NCI-H524 (cell line): ENCODE measurements at places on chromosomes 6 and 20.
A peak's percentile ranks its signal among the peaks of the same experiment; 100 is the strongest.

DNA sequence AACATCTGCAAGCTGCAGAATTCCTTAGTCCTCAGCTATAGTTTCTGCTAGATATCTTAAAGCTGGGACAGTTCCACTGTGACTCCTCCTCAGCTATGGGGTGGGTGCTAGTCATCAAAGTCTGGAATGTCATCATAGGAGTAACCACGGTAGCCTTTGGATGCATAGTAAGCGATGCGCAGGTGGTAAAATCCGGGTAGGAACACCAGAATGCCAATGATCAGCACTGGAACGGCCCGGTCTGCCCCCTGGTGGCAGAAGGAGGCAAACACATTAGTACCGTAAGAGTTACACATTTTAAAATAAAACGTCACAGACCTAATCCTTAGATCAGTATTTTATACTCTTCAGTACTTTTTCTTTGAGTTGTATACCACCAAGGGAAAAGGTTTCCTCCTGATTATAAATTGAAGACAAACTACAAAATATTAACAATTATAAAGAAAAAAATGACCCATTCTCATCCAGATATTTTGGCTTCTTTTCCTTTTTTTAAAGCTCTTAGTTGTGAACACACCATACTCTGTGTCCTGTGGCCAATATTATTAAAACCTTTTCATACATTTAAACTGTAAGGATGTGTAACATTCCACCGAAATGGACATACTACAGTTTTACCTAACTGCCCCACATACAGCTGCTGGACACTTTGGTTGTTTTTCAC lies 18.9 kb downstream of the PCNA start:
- peak; percentile 73 for DNase-seq

DNA sequence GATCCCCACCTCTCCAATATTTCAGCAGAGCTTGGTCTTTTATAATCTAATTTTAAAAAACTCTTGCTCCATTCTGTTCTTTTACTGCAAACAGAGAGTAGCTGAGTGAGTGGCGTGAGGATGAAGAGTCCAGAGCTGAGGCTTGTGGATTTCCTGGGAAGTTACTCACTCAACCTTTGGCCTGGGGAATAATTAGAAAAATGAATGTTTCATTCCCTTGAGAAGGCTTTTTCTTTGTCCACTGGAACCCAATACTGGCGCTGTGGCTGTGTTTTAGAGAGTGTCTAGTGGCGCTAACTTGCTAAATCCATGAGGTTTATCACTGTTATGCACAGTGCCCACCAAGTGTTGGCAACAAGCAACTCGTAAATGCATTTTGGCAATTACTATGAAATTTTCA lies 251.5 kb downstream of the HIVEP2 start:
- no peak for DNase-seq

GRCh38 chr20:46622165-46622564 lies 29.1 kb downstream of the SLC13A3 start:
- peak; percentile 30 for DNase-seq

DNA sequence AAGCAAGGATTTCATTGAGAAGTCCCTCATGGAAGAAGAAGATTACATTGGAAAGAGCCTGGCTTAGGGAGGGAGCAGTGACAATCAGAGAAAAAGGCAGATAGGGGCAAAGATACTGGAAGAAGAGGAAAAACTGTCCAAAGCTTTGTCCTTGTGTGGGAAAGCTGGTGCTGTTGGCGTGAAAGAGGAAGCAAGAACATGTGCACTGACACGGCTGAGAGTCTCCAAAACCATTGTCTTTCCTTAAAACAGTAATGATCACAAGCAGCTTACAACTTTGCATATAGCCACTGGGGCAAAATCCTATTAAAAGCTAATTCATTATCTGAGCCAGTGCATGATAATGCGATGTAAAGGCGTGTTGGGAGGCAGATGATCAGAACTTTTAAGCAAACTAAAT lies 85.1 kb upstream of the ESR1 start:
- DNase-seq, result no peak

- DNase-seq, result no peak
These were observed 191.7 kb upstream of the BTBD3 start for GRCh38 chr20:11726026-11726425.

DNA sequence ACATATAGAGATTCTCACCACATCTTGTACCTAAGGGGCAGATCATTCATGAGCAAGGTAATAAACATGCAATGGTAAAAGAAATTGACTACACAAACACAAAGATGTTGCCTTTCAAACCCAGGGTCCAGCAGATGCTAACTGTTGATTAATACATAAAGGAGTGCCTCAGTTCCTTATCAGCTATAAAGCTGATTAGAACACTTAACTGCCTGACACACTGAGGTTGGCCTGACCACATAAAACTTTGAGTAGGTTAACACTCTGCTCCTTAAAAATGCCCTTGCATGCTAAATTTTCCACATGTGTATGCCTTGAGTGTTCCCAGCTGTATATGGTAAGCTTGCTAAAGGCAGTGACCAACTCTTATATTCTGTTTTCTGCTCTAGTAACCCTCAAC lies 14.9 kb downstream of the CRISP2 start:
- no peak for DNase-seq

- no peak for DNase-seq
These were observed 229.6 kb downstream of the LY86 start for GRCh38 chr6:6818078-6818639.

GRCh38 chr20:50446351-50447101 lies 63.7 kb upstream of the PTPN1 start:
- no peak for DNase-seq

DNA sequence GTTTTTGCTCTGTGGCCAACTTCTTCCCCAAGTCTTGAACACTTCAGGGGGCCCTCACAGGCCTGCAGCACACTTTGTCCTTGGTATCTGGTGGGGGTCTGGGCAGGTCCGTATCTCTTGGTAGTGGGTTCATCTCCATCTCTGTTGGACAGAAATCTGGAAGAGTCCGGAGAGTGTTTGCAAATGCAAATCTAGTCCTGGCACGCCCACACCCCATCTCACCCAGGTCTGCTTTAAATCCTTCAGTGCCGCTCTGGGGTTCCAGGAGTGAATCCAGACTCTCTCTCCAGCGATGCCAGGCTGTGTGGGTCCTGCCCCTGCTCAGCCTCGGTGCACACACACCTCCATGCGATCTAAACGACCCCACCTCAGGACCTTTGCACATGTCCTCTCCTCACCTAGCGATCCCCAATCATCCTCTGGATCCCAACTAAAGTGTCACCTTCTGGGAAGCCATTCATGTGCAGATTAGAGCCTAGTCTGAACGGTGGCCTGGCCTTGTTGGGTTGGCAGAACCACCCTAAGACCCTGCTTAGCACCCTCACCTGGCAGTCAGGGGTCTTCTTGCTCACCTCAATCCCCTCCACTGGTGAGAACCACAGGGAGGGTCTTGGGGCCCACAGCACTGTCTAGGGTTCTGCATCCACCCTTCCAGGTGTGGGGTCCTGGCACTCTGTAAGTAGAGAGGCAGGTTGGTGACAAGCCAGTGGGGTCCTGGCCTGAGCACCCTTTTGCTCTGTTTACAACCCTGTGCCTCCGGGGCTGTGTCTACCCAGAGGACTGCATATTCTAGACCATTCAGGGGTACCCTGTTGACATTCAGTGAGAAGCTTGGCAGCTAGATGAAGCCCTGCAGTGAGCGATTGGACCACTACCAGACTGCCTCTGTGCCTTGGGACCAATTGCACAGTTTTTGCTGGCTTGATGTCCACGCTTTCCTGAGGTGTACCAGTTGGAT lies 100.8 kb downstream of the SYCP2 start:
- no peak for DNase-seq

GRCh38 chr6:50661636-50662035 lies 51.7 kb upstream of the TFAP2D start:
- DNase-seq, result no peak

DNA sequence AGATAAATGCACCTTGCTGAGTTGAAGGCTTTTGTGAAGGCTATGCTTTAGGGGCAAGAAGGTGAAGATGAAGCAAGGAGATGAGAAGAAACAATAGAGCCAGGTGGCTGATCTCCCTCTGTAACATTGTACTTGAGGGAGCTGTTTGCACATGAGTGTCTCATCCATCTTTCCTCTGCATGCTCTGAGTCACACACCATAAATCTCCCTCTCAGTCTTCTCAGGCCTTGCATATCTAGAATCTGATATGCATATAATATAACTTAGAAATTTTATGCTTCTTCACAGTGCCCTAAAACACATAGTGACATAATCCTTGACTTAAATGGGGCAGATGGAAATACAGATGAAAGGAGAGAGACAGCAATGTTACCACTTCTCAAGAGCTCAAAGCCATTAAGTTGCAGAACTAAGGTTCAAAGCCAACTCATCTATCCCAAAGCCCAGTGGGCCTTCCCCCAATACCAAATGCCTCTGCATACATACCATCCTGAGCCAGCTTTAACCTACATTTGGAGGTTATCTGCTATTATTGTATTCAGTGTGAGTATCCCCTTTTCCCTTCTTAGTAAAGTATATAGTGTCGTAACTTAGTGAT lies 62.4 kb upstream of the STXBP5 start:
- no peak for DNase-seq

DNA sequence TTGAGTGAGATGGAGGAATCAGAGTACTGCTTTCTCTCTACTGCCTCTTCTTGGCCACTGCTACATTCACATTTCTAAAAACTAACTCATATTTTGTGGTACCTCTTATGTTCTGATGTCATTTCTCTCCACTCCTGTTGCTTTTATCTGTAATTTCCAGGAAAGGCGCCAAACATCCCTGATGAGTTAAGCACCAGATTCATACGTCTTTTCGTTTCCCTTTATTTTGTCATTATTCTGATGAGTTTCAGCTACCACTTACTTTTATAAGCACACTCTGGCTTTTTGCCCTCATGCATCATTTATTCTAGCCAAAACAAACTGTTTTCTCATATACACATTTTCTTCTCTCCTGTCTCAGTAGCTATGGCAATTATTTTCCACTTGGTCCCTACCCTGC lies 680.0 kb downstream of the RNF144B start:
- DNase-seq, result no peak

GRCh38 chr6:96611342-96611991 lies 48.5 kb downstream of the FHL5 start:
- peak; percentile 91 for DNase-seq

- no peak for DNase-seq
These were observed 437.2 kb upstream of the SLC35B3 start for GRCh38 chr6:8872589-8872988.

DNA sequence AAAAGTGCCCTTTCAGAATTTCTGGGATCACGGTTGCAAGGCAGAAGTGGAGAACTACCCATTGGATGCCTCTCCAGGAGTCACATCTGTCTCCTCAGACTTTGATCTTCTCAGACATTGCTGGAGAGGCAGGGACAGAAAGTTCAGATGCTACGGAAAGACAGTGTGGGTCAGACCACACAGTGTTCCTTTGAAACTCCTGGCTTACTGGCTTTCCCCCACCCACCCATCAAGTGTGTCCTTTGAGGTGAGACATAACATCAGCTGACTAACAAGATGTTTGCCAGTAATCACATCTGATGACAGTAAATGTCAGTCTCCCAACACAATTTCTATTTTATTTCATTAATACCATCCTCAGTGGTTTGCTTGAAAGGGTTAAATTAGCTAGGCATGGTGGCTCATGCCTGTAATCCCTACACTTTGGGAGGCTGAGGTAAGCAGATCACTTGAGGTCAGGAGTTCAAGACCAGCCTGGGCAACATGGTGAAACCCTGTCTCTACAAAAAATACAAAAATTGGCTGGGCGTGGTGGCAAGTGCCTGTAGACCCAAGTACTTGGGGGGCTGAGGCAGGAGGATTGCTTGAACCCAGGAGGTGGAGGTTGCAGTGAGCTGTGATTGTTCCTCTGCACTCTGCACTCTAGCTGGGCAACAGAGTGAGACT lies 67.2 kb upstream of the SNX9 start:
- no peak for DNase-seq

DNA sequence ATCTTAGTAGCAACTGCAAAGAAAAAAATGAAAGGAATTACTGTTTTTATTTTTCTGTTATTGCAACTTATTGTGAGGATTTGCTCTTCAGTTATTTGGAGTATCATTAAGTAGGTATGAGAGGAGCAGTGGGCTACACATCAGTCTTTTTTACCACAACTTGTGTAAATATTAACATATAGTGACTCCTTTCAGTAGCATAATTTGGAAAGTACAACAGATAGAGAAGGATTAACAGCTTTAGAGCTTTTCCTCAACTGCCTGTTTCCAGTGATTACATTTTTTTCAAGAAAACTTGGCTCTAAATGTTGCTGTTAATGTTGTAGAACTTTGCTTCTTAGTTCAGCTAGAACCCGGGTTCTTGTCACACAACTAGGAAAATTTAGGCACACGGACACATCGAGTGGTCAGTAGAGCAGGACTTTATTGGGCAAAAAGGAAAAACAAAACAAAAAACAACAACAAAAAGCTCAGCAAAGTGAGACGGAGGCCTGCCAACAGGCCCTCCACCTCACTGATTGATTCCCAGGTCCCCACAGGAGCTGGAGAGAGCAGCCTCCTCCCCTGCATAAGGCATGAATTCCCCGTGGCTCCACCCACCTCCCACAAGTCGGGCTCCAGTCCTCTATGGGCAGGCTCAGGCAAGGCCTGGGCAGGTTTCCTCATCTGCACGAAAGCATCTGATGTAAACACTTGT lies 75.1 kb downstream of the ADGRG6 start:
- DNase-seq, result peak; percentile 9

DNA sequence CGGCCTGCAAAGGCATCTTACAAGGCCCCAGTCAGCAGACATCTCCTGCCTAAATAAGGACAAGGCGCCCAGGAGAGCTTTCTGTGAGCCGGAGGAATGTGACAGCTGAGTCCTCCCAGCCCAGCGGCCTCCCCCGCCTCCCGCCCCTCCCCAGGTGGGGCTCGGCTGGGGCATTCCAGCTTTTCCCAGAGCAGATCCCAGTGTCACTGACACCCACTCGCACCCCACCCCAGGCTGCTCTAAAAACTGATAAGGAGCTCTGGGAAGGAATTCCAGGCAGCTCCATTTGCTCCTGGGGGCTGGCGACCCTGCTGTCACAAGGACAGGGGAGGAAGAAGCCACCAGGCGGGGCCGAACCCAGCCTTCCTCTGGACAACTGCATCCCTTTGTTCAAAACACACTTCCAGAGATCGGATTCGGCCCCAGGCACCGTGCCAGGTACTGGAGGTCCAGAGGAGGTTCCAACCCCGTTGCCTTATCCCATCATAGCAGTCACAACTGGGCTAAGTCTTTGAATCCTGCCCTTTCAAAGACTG lies 49.7 kb downstream of the JPH2 start:
- no peak for DNase-seq

DNA sequence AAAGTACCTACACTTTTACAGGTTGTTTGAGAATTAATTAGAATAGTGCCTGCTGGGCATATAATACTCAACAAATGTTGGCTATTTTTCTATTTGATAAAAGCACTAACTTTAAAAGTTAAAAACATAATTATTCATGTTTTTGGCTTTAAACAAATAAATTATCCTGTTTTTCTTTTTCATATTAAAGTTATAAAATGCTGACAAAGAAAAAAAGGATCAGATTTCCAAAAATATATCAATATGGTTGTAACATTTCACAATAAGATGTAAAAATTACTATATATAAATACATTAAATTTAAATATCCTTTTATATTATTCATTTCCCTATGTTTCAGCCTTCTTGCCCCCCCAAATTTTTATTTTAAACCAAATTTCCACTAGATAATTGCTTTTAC lies 312.0 kb downstream of the RNGTT start:
- DNase-seq, result no peak

- DNase-seq, result no peak
These were observed 26.1 kb downstream of the NPEPL1 start for GRCh38 chr20:58718729-58719128.
